Activated CD8-positive, alpha-beta T cell treated with anti-CD3 and anti-CD28 coated beads for 36 hours (primary cell): ENCODE measurements at places on chromosomes 6 and 20. TPM values are rescaled to one million over a fixed set of nuclear protein-coding genes. Genes with fewer than 3 reads are reported as not detected.

GRCh38 chr6:112910256-112910655 is 563.1 kb downstream of the RFPL4B start:
- no peaks in the 10 kb centered on the region for H3K27me3 ChIP-seq
- H3K4me1 ChIP-seq: no peaks in the 10 kb centered on the region
- DNase-seq: no peak
- no peak overlapping the region for H3K4me3 ChIP-seq
- H3K27ac ChIP-seq: no peak overlapping the region

DNA sequence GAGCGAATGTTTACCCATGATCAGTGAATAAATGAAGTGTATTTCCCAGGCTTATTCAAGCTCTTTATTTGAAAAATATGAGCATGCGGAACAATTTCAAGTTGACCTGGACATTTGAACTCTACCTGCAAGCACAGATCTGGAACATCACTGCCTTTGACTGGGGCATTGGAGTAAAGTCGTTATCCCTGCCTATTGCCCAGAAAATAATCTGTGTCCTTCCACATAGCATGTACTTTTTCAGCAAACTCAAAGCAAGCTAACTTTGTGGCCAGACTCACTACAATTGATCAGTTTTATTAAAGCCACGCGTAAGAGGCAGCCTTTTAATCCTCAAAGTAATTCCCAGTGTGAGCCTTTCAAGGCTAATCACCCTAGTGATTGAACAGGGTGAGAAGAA is 73.4 kb upstream of the PAK5 start:
- H3K36me3 ChIP-seq: no peaks in the 10 kb centered on the region
- H3K27ac ChIP-seq: no peak overlapping the region
- H3K27me3 ChIP-seq: peaks cover 12% of the 10 kb centered on the region
- no peaks in the 10 kb centered on the region for H3K4me1 ChIP-seq

DNA sequence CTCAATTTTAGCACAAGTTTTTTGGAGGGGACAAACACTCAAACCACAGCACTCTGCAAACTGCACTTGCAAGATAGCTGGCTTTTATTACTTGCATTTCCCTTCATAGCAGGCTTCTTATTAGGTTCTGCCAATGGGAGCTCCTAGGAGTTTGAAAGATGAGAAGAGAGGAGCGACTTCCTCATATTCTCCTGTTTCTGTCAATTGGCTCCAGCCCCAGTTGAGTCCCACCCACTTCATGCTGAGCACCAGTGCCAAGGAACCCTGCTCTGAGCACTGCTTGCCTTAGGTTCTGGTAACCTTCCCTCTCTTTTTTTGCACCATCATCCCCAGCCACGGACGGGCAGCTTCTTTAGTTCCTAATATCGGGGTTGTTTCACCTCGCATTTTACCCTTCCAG is 67.9 kb downstream of the PSMB1 start:
- no peaks in the 10 kb centered on the region for H3K4me1 ChIP-seq
- H3K27me3 ChIP-seq: peaks cover 25% of the 10 kb centered on the region
- H3K27ac ChIP-seq: no peak overlapping the region
- no peaks in the 10 kb centered on the region for H3K36me3 ChIP-seq
- DNase-seq: no peak

DNA sequence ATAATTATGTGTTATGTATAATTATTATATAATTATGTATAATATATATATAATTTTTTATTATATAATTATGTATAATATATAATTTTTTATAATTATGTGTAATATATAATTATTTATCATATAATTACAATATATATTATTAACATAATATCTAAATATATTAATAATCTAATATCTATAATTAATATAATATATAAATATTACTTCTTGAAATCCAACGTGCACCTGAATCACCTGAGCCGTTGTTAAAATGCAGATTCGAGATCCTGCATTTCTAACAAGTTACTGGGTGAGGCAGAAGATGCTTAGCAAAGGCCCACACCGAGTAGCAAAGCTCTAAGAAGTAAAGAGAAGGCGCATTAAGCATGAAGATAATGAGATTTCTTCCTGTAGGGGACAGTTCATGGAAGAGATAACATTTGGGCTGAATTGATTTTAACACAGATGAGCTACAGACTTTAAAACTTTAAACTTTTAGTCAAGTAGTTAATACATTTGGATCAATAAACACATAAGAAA is 406.4 kb upstream of the PLCB4 start:
- no peak overlapping the region for H3K27ac ChIP-seq
- H3K4me1 ChIP-seq: no peaks in the 10 kb centered on the region
- H3K36me3 ChIP-seq: no peaks in the 10 kb centered on the region
- peak; percentile 2 for DNase-seq
- H3K4me3 ChIP-seq: no peak overlapping the region

DNA sequence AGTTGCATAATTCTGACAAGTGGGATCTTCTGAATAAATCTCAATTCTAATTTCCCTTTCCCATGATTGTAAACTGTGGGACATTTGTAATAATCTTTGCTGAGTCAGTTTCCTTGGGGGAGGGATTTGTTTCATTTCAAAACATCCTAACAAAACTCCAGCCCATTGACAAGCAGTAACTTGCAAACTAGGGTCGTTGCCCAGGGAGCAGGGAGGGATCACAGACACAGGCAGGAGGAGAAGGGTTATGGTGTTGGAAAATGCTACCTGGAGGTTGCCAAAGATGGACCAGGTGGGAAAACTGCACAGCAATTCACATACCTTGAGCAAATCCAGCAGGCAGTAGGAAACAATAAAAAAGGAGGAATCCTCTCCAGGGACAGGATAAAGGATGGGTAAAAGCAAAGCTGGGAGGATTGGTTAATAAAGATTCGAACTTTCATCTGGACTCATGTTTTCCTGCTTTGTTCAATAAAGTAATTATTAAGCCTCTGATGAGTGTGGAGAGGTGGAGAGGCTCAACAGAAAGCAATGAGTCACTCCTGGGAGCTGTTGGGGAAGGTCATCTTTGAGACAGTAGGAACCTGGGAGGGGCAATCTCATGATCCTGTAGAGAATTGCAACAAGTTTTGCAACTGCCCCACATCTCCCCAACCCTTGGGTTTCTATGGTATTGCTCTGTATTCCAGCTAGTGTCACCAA is 87.3 kb upstream of the AKIRIN2 start:
- H3K4me3 ChIP-seq: no peak overlapping the region
- peaks cover 7% of the 10 kb centered on the region for H3K27me3 ChIP-seq
- no peaks in the 10 kb centered on the region for H3K4me1 ChIP-seq
- no peaks in the 10 kb centered on the region for H3K36me3 ChIP-seq

Gene TMEM244
- 0.54 TPM for total RNA-seq

Gene LHFPL5
- not detected for total RNA-seq

GRCh38 chr20:57819691-57820380 is 110.0 kb upstream of the PMEPA1 start:
- no peaks in the 10 kb centered on the region for H3K36me3 ChIP-seq
- no peaks in the 10 kb centered on the region for H3K4me1 ChIP-seq
- H3K4me3 ChIP-seq: no peak overlapping the region
- H3K27ac ChIP-seq: no peak overlapping the region
- DNase-seq: no peak

DNA sequence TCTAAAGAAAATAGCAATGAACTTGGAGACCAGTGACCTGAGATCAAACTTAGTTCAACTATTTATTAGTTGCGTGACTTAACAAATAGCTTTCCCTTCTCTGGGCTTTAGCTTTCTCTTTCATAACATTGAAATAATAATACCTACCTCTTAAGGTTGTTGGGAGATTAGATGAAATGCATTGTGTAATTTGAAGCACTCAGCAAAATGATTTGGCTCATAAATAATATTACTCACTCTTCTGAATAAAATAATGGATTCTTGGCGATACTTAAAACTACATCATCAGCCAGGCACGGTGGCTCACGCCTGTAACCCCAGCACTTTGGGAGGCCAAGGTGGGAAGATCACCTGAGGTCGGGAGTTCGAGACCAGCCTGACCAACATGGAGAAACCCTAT is 556.2 kb upstream of the JARID2 start:
- no peak overlapping the region for H3K27ac ChIP-seq
- H3K27me3 ChIP-seq: no peaks in the 10 kb centered on the region
- no peaks in the 10 kb centered on the region for H3K36me3 ChIP-seq
- no peak overlapping the region for H3K4me3 ChIP-seq
- no peak for DNase-seq
- no peaks in the 10 kb centered on the region for H3K4me1 ChIP-seq

Gene THBD
- not detected for total RNA-seq

GRCh38 chr6:112441607-112442006 is 94.5 kb downstream of the RFPL4B start:
- DNase-seq: no peak
- H3K36me3 ChIP-seq: no peaks in the 10 kb centered on the region
- no peaks in the 10 kb centered on the region for H3K4me1 ChIP-seq
- no peaks in the 10 kb centered on the region for H3K27me3 ChIP-seq
- H3K4me3 ChIP-seq: no peak overlapping the region

DNA sequence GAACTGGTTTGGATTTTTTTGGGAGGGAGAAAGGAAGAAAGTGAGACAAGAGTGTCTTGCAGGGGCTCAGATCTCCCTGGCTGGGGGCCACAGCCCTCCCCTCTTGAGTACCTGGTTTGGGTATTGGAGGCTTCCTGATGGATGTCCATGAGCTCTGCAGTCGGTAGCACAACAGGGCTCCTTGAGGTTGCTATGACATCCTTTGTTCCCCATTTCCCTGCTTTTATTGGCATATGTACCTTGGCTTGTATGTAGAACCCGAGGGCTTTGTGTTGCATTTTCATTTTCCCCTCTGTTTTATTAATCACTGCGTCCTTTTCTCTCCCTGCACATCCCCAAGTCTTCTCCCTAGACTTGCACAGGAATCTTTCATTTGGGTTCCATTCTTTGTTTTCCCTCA is 355.5 kb upstream of the TSHZ2 start:
- no peak for DNase-seq
- peaks cover 5% of the 10 kb centered on the region for H3K4me1 ChIP-seq
- H3K27me3 ChIP-seq: peaks cover 14% of the 10 kb centered on the region
- H3K27ac ChIP-seq: no peak overlapping the region
- no peaks in the 10 kb centered on the region for H3K36me3 ChIP-seq

DNA sequence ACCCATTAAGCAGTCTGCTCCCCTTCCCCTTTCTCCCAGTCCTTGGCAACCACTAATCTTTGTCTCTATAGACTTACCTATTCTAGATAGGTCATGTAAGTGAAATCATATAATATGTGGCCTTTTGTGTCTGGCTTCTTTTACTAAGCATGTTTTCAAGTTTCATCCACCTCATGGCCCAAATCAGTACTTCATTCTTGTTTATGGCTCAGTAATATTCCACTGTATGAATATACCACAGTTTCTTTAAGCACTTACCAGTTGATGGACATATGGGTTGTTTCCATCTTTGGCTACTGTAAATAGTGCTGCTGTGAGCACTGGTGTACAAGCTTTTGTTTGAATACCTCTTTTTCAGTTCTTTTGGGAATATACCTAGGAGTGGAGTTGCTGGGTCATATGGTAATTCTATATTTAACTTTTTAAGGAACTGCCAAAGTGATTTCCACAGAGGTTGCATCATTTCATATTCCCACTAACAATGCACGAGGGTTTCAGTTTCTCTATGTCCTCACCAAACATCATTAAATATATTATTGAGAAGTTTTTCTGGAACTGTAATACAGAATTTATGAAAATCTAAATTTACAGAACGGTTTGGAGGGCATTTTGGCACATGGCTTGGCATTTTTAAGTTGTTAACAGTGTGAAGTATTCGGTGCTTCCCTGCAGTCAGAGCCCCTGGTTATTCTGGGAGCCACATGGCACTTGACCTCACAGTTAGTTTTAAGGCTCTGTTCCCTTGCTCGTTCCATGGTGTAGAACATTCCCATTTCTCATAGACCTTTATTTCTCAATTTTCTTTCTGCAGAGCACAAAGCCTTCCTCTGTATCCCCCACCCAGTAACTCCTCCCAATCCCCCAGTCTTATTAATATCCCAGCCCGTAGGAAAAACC is 27.0 kb upstream of the DTNBP1 start:
- H3K36me3 ChIP-seq: no peaks in the 10 kb centered on the region
- peaks cover 14% of the 10 kb centered on the region for H3K4me1 ChIP-seq
- no peak overlapping the region for H3K27ac ChIP-seq
- H3K4me3 ChIP-seq: no peak overlapping the region

DNA sequence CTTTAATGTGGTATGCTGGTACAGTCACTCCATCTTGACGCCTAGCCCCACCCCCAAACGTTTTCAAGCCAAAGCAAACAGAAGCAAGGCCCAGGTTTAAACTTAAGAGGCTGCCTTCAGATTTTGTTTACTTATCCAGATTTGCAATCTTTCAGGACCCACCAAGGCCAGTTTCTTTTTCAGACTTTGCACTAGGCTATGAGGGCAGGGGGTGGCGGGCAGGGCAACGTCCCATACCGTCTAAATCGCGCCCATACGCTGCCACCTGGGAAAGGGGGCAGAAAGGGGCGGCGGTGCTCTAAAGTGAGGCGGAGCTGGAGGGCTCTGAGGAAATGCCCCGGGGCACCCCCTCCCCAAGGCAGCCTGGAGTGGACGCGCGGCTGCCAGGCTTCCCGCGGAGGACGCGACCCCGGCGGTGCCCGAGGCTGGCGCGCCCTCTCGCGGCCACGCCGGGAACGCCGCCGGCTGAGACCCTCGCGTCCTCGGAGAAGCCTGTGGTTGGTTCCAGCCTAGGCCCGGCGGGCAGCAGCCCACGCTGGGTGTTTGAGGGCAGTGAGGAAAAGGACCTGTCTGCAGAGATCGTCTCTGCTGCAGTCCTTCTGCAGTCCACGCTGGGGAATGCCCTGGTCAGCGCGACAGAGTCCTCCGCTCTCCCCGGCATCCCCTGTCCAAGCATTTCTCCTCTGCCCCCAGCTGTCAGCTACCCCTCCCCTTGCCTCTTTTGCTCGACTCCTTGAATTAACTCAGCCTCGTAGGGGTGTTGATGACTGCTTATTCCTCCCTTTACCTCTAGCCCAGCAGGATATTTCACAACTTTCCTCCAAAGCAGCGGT is 129.2 kb upstream of the PRND start:
- H3K4me3 ChIP-seq: peak overlapping the region; percentile 46
- peaks cover 7% of the 10 kb centered on the region for H3K27me3 ChIP-seq
- no peaks in the 10 kb centered on the region for H3K36me3 ChIP-seq
- H3K27ac ChIP-seq: no peak overlapping the region
- H3K4me1 ChIP-seq: peaks cover 8% of the 10 kb centered on the region
- DNase-seq: peak; percentile 58

- H3K27ac ChIP-seq: no peak overlapping the region
- no peak for DNase-seq
- peaks cover 16% of the 10 kb centered on the region for H3K4me1 ChIP-seq
- H3K27me3 ChIP-seq: peaks cover 24% of the 10 kb centered on the region
These were observed 2.4 kb downstream of the C6orf132 start for GRCh38 chr6:42140032-42140431.

DNA sequence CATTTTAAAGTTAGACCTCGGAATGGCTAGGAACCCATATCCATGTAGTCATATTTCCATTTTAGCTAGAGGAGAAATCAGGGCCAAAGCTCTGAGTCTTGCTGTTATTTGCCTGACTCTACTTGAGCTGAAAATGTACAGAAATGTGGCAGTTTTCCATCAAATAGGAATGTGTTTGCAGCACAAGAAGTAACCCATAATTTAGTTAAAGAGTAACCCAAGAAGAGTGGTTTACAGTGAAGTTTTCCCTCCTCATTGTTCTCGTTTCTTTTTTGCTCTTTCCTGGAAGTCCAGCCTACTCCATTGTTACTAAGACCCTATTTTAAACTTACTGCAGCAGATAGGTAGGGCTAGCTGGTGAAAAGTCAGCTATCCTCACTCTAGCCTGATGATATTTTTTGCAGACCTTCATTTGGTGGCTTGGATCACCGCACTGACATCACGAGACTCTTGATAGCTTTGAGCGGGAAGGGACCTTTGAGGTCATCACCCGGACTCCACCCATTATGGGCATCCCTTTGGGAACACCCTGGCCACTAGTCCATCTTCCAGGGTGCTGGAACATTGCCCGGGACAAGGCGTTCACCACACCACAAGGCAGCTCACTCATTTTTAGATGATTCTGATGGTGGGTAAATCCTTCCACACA is 28.0 kb upstream of the ADGRF5 start:
- no peaks in the 10 kb centered on the region for H3K36me3 ChIP-seq
- peaks cover 6% of the 10 kb centered on the region for H3K27me3 ChIP-seq
- no peaks in the 10 kb centered on the region for H3K4me1 ChIP-seq
